ENCODE measurements at places on chromosomes 4 and X. TPM values are rescaled to one million over a fixed set of nuclear protein-coding genes. Genes with fewer than 3 reads are reported as not detected.

DNA sequence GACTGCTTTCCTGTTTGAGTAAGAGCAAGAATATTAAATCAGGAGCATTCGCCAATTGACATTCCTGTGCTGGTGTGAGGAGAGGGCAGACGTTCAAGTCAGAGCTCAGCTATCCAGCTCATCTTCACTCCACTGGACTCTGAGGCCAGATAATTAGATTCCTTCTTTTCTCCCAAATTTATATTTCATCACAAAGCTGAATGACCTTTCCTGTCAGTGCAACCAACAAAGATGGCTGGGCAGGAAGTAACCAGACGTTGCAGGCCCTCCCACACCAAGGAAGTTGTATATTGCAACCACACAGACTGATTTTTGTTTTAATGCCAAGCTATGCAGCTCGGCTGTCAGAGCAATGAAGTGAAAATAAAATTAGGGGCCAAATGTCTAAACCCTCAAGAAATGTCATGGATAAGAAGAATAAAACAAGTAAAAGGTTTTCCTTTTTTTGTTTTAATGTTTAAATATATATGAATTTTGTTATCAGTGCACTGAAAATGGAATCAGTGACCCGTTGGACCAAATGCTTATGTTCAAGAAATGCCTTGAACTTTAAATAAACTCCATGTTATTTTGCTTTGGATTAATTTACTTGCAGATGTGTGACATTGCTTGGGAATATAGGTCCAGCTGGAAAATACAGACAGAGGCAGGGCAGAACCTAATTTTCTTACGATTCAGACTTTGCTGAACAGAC is 578.9 kb upstream of the FAT1 start:
- H3K27me3 ChIP-seq, result no peaks in the 10 kb centered on the region
- no peak overlapping the region for H3K4me3 ChIP-seq
- H3K36me3 ChIP-seq, result no peaks in the 10 kb centered on the region
- no peak overlapping the region for H3K27ac ChIP-seq
- H3K4me1 ChIP-seq, result no peaks in the 10 kb centered on the region
- no peak for DNase-seq

ATP7A gene
- total RNA-seq, result 5.5 TPM

- H3K27ac ChIP-seq, result no peak overlapping the region
- no peak overlapping the region for H3K4me3 ChIP-seq
- no peaks in the 10 kb centered on the region for H3K36me3 ChIP-seq
Observed at GRCh38 chr4:141348125-141348524, 127.4 kb downstream of the ZNF330 start.

GRCh38 chrX:19721726-19722370 is 165.6 kb downstream of the SH3KBP1 start:
- peaks cover 1% of the 10 kb centered on the region for H3K36me3 ChIP-seq
- no peak overlapping the region for H3K4me3 ChIP-seq
- no peaks in the 10 kb centered on the region for H3K27me3 ChIP-seq
- DNase-seq, result no peak
- peaks cover 60% of the 10 kb centered on the region for H3K4me1 ChIP-seq

GRCh38 chr4:107616838-107617389 is 103.1 kb downstream of the PAPSS1 start:
- H3K4me3 ChIP-seq, result no peak overlapping the region
- H3K4me1 ChIP-seq, result no peaks in the 10 kb centered on the region
- peaks cover 29% of the 10 kb centered on the region for H3K36me3 ChIP-seq
- no peak overlapping the region for H3K27ac ChIP-seq
- no peaks in the 10 kb centered on the region for H3K27me3 ChIP-seq

DNA sequence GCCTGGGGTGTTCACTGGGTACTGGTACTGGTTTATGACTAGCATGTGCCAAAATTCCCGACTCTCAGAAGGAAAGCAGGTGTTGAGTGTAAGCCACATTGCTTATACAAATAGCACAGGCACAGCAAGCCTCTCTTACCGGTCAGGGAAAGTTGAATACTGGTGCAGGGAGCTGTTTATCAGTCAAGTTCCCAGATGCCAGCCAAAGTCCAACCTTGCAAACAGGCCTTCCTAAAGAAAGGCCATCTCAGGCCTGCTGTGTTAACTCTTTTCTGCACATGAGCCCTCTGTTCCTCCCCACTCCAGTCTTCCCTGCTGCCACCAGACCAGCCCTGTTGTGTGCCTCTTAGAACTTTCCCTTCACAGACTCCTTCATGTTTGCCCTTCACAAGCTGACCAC is 34.2 kb downstream of the PKD2 start:
- H3K27ac ChIP-seq, result no peak overlapping the region
- no peak overlapping the region for H3K4me3 ChIP-seq
- peaks cover 2% of the 10 kb centered on the region for H3K36me3 ChIP-seq
- H3K27me3 ChIP-seq, result no peaks in the 10 kb centered on the region

PCSK1N gene
- 1.7 TPM for total RNA-seq

GRCh38 chr4:33116871-33117270 is 2396.7 kb downstream of the PCDH7 start:
- H3K4me3 ChIP-seq, result no peak overlapping the region
- DNase-seq, result no peak
- H3K27ac ChIP-seq, result no peak overlapping the region
- no peaks in the 10 kb centered on the region for H3K36me3 ChIP-seq
- no peaks in the 10 kb centered on the region for H3K27me3 ChIP-seq

GRSF1 gene
- 66.7 TPM for total RNA-seq

TRPC3 gene
- total RNA-seq, result 2.5 TPM

DNA sequence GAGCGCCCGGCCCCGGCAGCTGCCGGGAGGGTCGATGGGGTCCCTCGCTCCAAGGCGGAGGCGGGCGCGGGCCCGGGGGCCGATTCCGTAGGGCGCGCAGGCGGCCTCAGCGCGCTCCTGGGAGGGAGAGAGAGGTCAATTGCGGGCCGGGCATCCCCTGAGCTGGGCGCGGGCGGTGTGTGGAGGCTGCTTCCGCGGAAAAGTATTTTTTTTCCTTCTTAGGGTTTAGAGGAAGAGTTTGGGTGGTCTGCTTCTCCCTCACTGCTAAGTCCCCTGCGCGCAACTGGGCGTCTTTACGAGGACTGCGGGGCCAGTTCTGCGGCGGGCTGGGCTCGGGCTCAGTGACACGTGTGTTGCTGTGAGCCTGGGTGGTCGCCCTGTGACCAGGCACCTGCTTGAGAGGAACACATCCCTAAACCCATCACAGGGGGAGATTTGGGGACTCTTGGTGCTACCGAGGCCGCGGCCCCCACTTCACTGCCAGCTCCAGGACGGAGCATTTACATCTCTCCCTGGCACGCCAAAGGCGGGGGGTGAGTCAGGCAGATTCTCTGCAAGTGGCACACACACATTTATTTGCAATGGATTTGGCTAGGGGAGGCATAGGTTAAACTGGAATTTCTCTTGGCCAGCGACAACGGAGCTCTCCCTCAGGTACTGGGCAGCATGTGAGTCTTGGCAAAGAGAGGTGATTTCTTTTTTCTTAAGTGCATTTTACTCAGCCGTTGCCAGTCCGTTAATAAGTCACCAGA is 151.2 kb upstream of the SLC4A4 start:
- H3K36me3 ChIP-seq, result no peaks in the 10 kb centered on the region
- peak overlapping the region; percentile 70 for H3K4me3 ChIP-seq

POLN gene
- 0.91 TPM for total RNA-seq

- H3K4me3 ChIP-seq, result no peak overlapping the region
- peaks cover 52% of the 10 kb centered on the region for H3K36me3 ChIP-seq
- H3K27me3 ChIP-seq, result no peaks in the 10 kb centered on the region
- peaks cover 21% of the 10 kb centered on the region for H3K4me1 ChIP-seq
- H3K27ac ChIP-seq, result no peak overlapping the region
Observed at GRCh38 chrX:1598021-1598875, 6.8 kb downstream of the AKAP17A start.

- no peaks in the 10 kb centered on the region for H3K4me1 ChIP-seq
- DNase-seq, result no peak
- no peaks in the 10 kb centered on the region for H3K36me3 ChIP-seq
- no peak overlapping the region for H3K27ac ChIP-seq
- H3K4me3 ChIP-seq, result no peak overlapping the region
- no peaks in the 10 kb centered on the region for H3K27me3 ChIP-seq
Observed at GRCh38 chrX:135410861-135411627, 10.7 kb upstream of the SMIM10L2A start.

DNA sequence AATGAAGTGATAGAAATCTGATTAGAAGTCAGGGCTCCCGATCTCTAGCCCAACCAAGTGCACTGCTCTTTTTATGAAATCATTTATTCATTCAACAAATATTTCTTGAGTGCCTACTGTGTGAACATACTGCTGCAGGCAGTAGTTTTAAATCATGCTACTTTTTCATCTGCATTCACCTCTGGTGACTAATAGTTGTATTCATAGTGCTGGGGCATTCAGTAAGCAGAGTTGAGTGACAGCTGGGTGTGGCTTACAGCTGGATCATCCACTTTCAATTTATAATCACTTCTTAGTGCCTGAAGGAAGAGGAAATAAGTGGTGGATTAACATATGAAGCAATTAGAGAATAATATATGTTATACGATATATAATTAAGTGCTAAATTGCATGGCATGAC is 94.1 kb upstream of the HPRT1 start:
- no peaks in the 10 kb centered on the region for H3K36me3 ChIP-seq
- DNase-seq, result peak; percentile 4
- no peaks in the 10 kb centered on the region for H3K27me3 ChIP-seq
- H3K4me3 ChIP-seq, result no peak overlapping the region
- H3K27ac ChIP-seq, result no peak overlapping the region

GRCh38 chr4:127484117-127484516 is 148.6 kb upstream of the INTU start:
- H3K36me3 ChIP-seq, result no peaks in the 10 kb centered on the region
- no peak overlapping the region for H3K27ac ChIP-seq
- no peak overlapping the region for H3K4me3 ChIP-seq
- H3K4me1 ChIP-seq, result no peaks in the 10 kb centered on the region
- DNase-seq, result no peak

DNA sequence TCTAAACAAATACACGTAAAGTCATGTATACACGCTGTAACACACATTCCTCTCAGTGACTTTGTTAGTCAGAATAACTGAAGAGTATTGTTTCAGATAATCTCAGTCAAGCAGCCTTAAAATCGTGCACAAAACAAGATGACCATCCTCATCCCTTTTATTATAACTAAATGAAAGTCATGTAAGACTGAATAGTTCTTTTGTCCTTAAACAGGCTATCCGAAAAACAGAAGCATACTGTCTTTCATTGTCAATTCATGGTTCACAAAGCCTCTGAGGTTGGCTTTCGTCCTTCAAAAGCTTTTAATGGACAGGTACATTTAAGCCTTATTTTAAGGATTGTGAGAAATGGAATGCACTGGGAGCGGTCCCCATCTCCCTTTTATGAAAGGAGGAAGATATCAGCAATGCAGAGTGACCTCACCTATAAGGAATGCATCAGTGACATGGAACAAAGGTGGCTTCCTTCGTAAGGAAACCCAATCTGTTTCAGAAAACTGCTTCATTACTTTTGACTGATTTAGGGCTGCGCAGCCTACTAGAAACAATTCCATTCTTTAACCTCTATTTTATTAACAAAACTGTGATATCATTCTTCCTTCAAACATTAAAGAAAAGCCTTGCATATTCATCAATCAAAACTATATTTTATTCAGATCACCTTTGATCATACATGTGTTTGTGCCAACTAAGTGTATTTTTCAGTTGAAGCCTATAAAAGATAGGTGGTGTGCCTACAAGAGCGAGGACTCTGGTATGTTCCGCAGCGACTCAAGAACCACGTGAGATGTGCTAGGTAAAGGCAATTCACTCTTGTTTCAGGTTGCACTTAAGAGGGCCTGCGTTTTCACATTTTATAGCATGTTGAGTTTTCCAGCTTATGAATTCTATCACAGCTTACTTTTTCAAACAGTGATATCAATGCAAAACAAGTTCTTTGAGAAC is 19.2 kb downstream of the SH3RF1 start:
- DNase-seq, result no peak
- no peak overlapping the region for H3K27ac ChIP-seq
- peaks cover 16% of the 10 kb centered on the region for H3K27me3 ChIP-seq
- no peaks in the 10 kb centered on the region for H3K36me3 ChIP-seq
- H3K4me1 ChIP-seq, result no peaks in the 10 kb centered on the region

BEX3 gene
- total RNA-seq, result 40.4 TPM

DNA sequence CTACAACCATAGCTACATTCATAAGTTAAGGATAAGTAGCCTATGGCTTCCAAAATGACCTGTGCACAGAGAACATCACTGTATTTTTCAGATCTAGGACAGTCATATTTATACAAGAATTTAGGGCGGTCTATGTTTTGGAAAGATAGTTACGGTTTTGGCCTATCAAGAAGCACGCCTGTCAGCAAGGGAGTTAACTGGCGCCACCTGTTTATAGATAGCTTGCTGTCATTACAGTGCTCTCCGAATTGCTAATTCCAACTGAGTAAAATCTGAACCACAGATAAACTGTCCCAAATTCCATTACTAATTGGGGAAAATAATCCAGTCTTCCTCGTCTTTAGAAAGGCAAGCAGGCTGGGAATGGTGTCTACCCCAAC is 646 bp downstream of the ABCB7 start:
- no peaks in the 10 kb centered on the region for H3K27me3 ChIP-seq
- H3K36me3 ChIP-seq, result peaks cover 5% of the 10 kb centered on the region
- peak; percentile 12 for DNase-seq
- H3K4me1 ChIP-seq, result peaks cover 49% of the 10 kb centered on the region
- peak overlapping the region; percentile 99 for H3K4me3 ChIP-seq

SSX4B gene
- total RNA-seq, result not detected

- H3K4me1 ChIP-seq, result peaks cover 69% of the 10 kb centered on the region
- H3K27ac ChIP-seq, result peak overlapping the region; percentile 53
- no peak for DNase-seq
- H3K27me3 ChIP-seq, result no peaks in the 10 kb centered on the region
- peaks cover 49% of the 10 kb centered on the region for H3K36me3 ChIP-seq
Observed at GRCh38 chrX:136742721-136743379, 37.9 kb downstream of the ARHGEF6 start.

GRCh38 chrX:95885074-95885473 is 799.6 kb upstream of the DIAPH2 start:
- H3K27me3 ChIP-seq, result no peaks in the 10 kb centered on the region
- no peak overlapping the region for H3K27ac ChIP-seq
- DNase-seq, result no peak
- no peak overlapping the region for H3K4me3 ChIP-seq
- H3K36me3 ChIP-seq, result no peaks in the 10 kb centered on the region

GRCh38 chr4:151473521-151474097 is 64.6 kb downstream of the FHIP1A start:
- peaks cover 6% of the 10 kb centered on the region for H3K27me3 ChIP-seq
- no peak for DNase-seq
- no peaks in the 10 kb centered on the region for H3K4me1 ChIP-seq
- no peak overlapping the region for H3K27ac ChIP-seq
- no peaks in the 10 kb centered on the region for H3K36me3 ChIP-seq

GRCh38 chr4:37908488-37909331 is 17.8 kb downstream of the TBC1D1 start:
- DNase-seq, result no peak
- no peaks in the 10 kb centered on the region for H3K27me3 ChIP-seq
- no peak overlapping the region for H3K4me3 ChIP-seq

- H3K4me3 ChIP-seq, result no peak overlapping the region
- no peaks in the 10 kb centered on the region for H3K36me3 ChIP-seq
- H3K27ac ChIP-seq, result no peak overlapping the region
- H3K27me3 ChIP-seq, result peaks cover 4% of the 10 kb centered on the region
- no peaks in the 10 kb centered on the region for H3K4me1 ChIP-seq
Observed at GRCh38 chr4:123705419-123705818, 308.8 kb downstream of the SPRY1 start.
